ENCODE measurements at places on chromosomes 6 and 20.

GRCh38 chr20:31560094-31560745, 44.9 kb upstream of the ID1 start:
- no peak for DNase-seq

DNA sequence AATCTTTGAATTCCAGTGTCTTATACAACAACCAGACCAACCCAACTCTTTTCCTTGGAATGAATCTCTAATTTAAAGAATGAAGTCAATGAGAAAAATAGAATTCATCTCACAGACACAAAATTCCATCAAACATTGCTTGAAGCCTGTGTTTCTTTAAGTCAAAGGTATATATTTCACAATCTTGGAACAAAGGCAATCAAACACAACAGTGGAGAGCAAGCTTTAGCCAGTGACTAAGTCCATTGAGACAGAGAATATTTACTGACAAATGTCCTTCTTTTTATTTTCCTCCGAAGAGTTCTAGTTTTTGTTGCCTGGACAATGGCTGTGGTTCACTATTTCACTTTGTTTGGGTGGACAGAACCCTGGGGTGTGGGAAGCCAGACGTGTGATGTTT, 35.8 kb downstream of the MEP1A start:
- DNase-seq: no peak

GRCh38 chr6:46909371-46909770, 12.4 kb downstream of the ADGRF5 start:
- no peak for DNase-seq

DNA sequence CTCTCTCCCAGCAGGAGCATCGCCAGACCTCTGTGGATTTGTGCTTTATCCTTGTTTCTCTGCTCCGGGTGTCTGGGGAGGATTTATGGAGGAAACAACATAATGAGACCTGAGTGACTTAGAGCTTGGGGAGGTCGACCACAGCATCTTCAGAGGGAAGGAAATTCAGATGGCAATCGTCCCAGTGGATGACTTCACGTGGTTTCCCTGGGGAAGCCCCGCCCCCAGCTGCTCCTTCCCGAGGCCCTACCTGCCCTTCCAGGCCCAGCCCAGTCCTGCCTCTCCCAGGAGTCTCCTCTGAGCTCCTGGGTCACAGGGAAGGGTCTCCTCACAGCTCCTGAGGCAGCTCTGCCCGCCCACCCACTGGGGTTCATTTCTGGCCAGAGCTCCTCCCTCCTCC, 430.3 kb upstream of the SULF2 start:
- DNase-seq: no peak

- DNase-seq: no peak
These were observed 421.7 kb downstream of the BMP2 start for GRCh38 chr20:7189231-7189630.

GRCh38 chr6:154605882-154606370, 95.4 kb upstream of the CNKSR3 start:
- no peak for DNase-seq

DNA sequence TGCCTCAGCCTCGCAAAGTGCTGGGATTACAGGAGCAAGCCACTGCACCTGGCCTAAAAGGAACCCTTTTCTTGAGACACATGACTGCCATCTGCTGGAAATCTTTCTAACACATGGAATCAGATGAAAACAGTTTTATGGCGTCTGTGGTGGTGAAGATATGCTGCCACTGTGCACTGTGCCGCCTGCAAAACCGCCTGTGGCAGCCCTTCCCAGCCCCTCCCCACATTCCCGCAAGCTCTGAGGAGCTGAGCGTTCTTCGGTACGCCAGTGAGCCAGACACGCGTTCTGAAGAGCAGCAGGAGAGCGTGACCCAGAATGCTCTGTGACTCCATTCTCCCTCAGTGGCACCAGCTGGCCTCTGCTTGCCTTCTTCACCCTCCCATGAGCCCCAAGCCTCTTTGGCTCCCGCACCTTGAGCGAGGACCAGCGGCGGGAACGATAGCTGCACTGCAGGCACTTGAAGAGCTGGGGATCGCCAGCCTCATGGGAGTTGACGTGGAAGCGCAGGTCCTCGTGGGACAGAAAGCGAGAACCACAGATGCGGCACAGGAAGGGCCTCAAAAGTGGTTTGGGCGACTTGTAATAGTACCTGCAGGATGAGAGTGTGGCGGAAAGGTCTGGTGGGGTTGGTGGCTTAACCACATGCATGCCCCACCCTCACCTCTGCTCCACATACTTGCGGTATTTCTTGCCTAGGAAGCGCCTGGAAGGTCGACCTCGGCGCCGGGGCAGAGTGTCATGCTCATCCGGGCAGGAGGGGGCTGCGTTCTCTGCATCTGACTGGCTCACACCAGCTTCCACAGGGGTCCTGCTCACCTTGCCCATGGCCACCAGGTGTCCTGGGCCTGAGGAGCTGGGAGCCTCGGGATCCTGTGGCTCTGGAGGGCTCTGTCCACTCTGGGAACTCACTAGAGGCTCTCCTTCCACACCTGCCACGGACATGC, 8.7 kb downstream of the ZNF335 start:
- no peak for DNase-seq

GRCh38 chr6:82419859-82420258, 56.2 kb downstream of the TPBG start:
- no peak for DNase-seq

GRCh38 chr6:27472182-27472616, 706 bp downstream of the ZNF184 start:
- peak; percentile 89 for DNase-seq

- no peak for DNase-seq
These were observed 130.8 kb downstream of the TIAM2 start for GRCh38 chr6:155125906-155126305.

DNA sequence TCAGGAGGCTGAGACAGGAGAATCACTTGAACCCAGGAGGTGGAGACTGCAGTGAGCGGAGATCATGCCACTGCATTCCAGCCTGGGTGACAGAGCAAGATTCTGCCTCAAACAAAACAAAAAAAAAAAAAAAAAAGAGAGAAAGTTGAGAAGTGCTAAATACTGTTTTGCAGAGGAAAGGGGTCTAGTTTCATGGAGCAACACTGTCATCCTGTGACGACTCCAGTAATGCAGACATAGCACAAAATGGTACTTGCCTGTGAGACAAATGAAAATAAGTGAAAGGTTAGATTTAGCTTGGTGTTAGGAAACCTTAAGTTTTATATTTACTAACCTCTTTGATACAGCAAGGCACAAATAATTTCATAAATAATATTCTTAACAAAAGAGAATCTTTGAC, 29.7 kb downstream of the CEP162 start:
- no peak for DNase-seq

- DNase-seq: no peak
These were observed 31.5 kb downstream of the PDRG1 start for GRCh38 chr20:31920275-31920855.

DNA sequence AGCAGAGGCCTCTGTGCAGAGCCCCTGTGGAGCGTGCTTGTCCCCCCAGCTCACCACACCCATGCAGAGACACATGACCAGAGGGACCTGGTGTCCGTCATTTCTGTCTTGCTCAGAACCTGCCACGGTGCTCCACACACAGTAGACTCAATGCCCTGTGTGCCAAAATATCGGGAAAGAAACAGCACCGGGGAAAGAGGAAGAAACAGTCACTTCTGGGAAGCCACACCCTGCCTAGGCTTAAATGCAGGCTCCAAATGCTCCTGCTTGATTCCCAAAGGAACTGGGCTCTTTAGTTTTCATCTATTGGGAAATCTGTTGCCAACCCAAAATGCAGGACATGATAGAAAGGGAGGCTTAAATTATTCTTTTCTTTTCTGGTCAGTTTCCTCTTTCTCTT, 503.9 kb downstream of the CD83 start:
- no peak for DNase-seq

GRCh38 chr6:2804516-2804915, 37.1 kb downstream of the SERPINB1 start:
- no peak for DNase-seq

GRCh38 chr20:36599912-36600345, 5.7 kb upstream of the RAB5IF start:
- DNase-seq: no peak

GRCh38 chr6:166950443-166950821, 5.9 kb downstream of the RNASET2 start:
- no peak for DNase-seq

DNA sequence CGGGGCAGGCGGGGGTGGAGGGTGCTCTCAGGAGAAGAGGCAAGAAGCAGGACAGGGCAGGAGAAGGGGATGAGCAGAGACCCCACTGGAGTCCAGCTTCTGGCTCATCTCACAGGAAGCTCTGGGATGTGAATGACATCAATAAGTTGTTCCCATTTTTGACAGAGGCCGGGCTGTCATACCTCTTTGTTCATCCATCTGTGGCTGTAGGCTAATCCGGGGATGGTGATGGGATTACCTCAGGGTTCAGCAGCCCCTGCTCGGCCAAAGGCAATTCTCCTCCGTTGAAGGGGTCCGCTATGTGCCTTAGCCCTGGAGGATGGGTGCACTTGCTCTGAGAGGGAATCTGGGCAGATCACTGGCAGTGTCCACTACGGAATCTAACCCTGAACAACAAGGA, 3.3 kb upstream of the TMC2 start:
- no peak for DNase-seq

DNA sequence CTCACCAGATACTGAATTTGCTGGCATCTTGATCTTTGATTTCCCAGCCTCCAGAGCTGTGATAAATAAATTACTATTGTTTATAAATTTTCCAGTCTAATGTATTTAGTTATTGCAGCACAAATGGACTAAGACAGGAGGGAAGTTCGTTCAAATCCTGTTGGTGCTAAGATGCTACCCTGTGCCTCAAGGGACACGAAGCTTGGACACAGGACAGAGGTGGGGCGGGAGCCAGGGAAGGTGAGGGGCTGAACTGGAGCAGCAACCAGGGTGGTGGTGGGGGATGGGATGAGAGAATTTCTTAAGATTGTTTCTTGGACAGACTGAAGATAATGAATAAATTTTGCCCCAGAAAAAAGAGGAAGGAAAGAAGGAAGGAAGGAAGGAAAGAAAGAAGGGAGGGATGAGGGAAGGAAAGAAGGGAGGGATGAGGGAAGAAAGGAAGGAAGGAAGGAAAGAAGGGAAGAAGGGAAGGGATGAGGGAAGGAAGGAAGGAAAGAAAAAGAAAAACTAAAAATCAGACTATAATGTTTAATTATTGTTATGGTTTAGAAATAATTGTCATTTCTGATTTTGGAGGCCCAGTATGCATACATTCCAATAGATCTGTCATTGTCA, 127.2 kb downstream of the CDC5L start:
- no peak for DNase-seq

GRCh38 chr6:125004198-125004597, 42.0 kb downstream of the RNF217 start:
- no peak for DNase-seq

- no peak for DNase-seq
These were observed 5.9 kb downstream of the NHSL1 start for GRCh38 chr6:138493413-138493812.

GRCh38 chr6:157385482-157385881, 4.5 kb downstream of the ZDHHC14 start:
- no peak for DNase-seq

GRCh38 chr6:10381133-10381829, 33.6 kb downstream of the TFAP2A start:
- DNase-seq: no peak

DNA sequence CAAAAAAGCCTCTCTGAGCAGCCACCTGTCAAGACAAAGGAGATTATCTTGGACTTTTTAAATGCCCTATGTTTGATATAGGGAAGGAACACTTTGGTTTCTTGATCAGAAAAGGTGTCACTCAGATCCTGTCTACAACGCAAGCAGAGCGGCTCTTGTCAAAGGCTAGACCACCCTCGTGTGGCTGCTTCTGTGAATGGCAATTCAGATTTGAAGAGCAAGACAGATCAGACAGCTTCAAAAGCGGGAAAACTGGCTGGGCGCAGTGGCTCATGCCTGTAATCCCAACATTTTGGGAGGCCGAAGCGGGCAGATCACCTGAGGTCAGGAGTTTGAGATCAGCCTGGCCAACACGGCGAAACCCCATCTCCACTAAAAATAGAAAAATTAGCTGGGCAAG, 10.1 kb upstream of the NXT1 start:
- no peak for DNase-seq

DNA sequence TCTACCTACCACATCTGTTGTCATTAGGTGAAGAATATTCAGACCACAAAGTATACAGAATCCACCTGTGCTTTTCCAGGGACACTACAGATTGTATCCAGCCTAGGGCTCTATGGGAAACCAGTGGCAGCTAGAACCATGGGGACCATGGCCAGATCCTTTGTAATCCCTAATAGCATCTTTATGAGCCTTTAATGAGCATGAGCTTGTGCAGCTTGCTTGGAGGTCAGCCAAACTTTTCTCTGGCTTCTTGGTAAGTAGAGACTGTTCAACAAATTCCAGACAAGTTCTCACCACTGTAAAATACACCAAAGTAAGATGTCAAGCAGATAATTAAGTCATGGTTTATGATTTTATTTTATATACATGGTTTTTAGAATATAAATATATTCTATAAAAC, 301.6 kb upstream of the ADGRB3 start:
- no peak for DNase-seq

DNA sequence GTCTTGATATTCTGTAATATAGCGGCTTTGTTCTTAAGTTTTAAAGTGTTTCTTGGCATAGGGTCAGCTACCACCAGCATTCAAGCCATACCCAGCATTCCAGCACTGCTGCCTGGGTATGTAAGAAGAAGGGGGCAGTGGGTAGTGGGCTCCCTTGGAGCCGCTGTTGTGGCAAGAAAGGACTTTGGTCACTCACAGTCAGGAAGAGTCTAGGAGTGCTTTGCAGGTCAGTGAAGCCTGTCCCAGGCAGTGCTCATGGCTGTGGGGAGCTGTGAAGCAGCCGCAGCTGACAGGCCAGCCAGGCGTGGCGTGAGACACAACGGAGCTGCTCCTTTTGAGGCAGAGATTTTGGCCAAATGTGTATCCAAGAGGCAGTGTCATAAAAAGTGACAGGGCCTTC, 512.0 kb downstream of the CDKAL1 start:
- DNase-seq: no peak

- DNase-seq: no peak
These were observed 30.3 kb upstream of the NXT1 start for GRCh38 chr20:23320317-23320716.

DNA sequence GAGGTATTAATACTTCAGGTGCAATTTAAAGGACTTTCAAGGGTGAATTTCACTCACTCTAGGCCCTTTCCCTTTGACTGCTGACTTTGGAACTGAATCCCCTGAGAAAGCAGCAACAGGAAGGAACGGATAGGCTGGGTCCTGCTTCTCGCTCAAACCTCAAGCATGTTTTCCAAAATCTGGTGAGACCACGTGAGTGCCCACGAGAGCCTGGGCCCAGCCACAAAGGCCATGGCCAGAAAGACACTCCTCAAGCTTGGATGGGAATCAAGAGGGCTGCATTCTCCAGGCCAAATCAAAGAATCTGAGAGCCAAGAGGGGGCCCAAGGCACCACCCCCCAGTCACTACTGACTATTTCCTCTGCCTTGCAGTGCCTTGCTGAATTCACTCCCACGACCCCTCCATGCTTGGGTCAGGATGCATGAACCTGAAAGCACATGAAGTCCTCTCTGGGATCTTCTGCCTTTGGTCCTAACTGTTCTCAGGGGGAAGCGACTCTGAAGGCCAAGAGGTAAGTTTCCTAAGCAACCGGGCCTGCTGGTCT, 146.1 kb downstream of the NFATC2 start:
- DNase-seq: no peak

Measured in vagina (tissue), 2 donors.